Central memory CD4-positive, alpha-beta T cell (primary cell): ENCODE measurements at places on chromosomes 13 and 19.

GRCh38 chr13:110446575-110446890, 115.0 kb downstream of the RAB20 start:
- no peak for DNase-seq

DNA sequence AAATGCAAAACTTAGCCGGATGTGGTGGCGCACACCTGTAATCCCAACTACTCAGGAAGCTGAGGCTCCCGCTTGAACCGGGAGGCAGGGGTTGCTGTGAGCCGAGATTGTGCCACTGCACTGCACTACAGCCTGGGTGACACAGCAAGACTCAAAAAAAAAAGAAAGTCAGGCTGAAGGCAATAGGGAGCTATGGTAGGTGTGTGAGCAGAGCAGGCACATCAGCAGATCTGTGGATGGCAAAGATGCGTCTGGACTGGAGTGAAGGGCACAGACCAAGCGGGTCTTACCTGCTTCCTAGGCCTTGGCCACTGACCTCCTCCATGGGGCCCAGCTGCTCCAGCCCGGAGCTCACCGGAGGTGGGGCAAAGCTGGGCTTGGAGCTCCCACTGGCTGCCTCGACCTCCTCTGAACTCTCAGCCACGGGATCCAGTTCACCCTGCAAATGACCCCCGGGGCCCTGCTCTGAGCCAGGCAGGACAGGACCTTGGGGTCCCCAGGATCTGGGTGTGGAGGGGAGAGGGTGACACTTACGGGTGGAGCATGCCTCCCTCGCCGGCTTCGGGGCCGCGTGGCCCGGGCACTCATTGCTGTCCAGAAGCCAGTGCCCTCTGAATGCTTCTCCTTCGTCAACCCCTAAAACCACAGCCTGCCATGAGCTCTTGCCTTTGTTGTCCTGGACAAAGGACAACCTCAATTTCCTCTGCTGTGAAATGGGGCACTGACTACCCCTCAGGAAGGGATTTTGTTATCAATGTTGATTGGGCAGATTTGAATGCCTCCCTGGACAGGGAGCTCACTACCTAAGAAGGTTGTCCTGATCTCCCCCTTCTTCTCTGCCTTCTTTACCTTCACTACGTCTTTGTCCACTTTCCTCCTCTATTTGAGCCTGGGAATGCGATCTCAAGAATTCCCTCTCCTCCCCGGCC, 569 bp downstream of the USHBP1 start:
- DNase-seq, result no peak

- no peak for DNase-seq
Observed at GRCh38 chr13:97189928-97190327, 32.2 kb upstream of the MBNL2 start.

GRCh38 chr19:44685877-44686276, 13.1 kb upstream of the CEACAM16 start:
- DNase-seq, result no peak

DNA sequence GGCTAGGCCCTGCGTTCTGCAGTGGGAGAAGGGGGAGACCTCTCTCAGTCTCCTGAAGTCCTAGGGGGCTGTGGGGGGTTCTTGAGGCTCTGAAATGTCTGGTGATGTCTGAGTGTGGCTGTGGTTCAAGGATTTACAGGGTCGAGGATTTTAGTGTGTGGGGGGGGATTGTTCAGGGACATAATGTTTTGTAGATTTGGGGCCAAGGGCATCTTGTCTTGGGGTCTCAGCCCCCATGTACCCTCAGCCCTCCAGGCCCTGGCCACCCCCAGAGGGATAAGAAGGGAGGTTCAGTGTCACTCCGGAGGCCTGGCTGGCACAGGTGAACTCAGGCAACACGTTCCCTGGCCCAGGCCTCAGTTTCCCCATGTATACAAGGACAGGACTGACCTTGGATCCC, 2.4 kb upstream of the APC2 start:
- DNase-seq, result no peak

- DNase-seq, result no peak
Observed at GRCh38 chr19:45906221-45906620, 3.8 kb upstream of the MYPOP start.

- no peak for DNase-seq
Observed at GRCh38 chr13:33884531-33885220, 66.7 kb downstream of the RFC3 start.

- DNase-seq, result peak; percentile 66
Observed at GRCh38 chr19:48858984-48859710, 9.3 kb downstream of the PLEKHA4 start.

DNA sequence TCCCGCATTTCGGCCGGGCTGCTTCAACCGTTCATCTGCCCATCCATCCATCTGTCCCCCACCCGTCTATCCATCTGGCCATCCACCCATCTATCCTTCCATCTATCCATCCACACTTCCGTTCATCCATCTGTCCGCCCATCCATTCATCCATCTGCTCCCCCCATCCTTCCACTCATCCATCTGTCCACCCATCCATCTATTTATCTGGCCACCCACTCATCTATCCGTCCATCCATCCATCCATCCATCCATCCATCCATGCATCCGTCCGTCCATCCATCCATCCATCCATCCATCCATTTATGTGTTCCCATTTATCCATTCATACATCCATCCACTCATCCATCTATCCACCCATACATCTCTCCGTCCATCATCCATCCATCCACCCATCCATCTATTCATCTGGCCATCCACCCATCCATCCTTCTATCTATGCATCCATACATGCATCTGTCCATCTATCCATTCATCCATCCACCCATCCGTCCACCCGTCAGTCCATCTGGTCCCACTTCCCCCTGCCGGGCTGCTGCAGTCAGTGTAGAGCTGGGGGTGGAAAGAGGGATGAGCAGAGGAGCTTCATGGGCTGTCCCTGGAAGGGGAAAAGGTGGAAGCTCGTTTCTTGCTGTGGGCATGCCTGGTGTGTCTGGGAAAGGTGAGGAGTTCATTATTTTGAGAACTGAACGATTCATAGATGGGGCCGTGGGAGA, 722 bp downstream of the HSD11B1L start:
- no peak for DNase-seq

DNA sequence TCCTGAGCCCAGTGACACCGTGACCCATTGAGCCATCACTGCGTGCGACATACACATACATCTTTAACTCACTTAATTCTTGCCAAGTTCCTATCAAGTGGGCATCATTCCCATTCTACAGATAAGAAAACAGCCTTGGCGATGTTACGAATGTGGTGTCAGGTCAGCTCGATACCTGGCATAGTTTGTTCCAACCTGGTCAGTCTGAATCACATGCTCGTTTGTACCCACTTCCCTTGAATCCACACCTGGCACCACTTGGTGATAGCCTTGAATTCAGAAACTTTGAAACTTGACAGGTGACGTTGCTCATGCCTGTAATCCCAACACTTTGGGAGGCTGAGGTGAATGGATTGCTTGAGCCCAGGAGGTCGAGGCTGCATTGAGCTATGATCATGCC, 59.1 kb downstream of the SLC7A9 start:
- DNase-seq, result no peak

GRCh38 chr13:110616103-110617101, 1.1 kb downstream of the NAXD start:
- peak; percentile 16 for DNase-seq

GRCh38 chr13:109706015-109706715, 80.2 kb downstream of the IRS2 start:
- no peak for DNase-seq

- no peak for DNase-seq
Observed at GRCh38 chr13:85828094-85828684, 29.0 kb upstream of the SLITRK6 start.

- no peak for DNase-seq
Observed at GRCh38 chr19:408441-408901, 476 bp downstream of the C2CD4C start.

DNA sequence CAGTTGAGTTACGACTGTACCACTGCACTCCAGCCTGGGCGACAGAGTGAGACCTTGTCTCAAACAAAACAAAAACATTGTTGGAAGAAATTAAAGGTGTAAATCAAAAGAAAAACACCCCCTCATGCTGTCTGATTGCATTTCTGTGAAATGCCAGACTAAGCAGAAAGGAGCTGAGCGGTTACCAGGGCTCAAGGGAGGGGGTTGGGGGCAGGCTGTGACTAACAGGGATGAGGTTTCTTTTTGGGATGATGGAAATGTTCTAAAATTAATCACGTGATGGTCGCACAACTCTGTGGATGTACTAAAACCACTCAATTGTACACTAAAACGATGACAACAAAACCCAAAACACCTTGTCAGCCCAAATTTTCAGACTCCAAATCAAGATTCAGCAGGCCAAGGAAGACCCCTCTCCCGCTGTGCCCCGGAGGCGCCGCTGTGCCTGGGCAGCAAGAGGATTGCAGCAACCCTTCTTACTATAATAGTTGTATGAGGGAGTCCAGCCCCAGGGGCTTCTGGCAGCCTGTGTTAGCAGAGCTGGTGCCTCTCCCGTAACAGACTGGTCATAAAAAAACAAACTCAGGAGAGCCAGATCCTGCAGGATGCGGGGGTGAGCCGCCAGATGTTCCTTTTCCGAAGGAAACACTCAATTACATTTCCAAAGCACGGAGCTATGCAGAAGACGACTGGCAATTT, 20.9 kb downstream of the CAPS start:
- no peak for DNase-seq

DNA sequence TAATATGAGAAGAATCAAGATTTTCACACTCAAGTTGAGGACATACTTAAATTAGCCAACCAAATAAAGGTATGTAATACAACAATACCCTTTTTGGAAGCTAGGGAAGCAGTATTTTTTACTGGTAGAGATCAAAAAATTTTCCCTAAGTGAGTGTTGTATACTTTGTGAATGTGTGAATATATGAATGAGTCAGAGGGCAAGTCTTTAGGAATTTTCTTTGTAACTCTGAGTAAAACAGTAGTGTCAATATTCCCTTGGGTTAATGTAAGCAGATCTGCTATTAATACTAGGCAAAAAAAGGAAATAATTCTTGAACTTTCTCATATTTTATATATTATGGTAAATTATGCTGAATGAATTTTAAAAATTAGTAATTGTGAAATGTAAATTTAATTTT, 1161.8 kb upstream of the MIR17HG start:
- no peak for DNase-seq

- no peak for DNase-seq
Observed at GRCh38 chr13:35672611-35673010, 196.1 kb upstream of the MAB21L1 start.

DNA sequence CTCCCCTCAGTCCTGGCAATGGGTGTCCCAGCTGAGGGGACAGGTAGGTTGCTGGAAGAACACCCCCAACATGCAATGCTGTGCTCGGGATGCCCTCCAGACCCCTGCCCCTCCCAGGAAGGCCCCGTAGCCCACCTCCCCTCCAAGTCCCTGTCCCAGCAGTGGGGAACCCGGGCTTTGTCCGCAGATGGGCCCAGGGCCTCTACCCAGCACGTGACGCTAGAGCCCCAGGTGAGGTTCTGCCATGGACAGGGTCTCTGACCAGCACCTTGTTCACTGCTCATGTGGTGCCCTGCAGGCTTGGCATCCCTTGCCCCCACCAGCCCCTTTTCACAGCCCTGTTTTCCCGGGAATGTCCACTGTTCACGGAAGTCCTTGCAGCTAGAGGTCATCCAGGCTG, 220.0 kb upstream of the SGCG start:
- DNase-seq, result no peak

DNA sequence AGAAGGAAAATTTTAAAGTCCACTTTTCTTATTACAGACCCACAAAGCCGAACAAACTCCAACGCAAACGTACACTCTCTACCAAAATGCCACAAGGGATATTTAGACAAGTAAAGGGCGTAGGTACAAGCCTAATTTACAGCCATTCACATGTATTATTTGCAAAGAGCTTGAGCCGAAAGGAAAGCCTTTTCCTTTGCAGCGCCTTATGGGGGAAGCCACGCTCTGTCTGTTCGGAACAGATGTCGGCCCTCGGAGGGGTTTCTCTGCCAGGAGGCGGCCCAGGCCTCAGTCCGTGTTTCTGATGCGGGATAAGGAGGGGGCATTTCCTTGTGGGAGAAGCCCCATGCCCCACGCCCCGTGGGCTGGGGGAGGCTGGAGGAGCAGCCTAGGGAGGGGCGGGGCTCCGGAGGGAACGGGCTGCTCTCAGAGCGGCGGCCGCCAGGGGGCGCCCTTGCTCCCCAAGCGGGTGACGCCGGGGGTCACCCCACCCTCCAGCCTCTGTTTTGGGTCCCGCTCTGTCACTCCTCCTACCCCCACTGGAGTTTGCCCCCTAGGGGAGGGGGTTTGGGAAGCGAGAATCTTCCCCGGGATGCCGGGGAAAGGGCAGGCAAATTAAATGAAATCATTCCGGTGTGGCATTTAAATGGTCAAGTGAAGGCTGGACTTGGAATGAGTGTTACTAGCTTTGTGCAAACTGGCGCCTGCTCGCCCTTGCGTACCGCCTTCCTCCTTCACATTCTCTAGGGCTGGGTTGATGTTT, 2.9 kb downstream of the HTR2A start:
- DNase-seq, result peak; percentile 39

DNA sequence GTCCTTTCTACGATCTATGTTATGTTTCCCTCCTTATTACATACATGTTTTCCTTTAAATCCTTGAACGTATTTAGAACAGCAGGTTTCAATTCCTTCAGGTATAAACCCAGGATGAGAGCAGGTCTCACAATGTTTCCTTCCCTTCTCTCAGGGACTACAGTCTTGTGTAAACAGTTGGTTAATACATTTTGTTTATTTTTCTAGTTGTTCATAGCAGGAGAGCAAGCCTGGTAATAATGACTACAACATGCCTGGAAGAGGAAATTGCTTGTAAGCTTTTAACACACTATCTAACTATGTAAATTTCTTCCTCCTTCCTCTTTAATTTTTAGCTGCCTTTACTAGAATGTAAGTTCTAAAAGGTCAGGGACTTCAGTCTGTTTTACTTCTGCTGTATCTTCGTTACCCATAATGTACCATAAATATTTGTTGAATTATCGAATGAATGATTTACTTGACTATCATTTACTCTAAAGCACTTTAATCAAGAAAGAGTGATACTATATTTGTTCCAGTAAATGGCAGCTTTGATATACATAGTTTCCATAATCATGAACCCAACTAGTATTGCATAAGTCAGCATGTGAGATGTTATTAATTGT, 28.9 kb upstream of the TNFRSF19 start:
- no peak for DNase-seq

- no peak for DNase-seq
Observed at GRCh38 chr13:28409648-28410047, 85.3 kb downstream of the FLT1 start.

DNA sequence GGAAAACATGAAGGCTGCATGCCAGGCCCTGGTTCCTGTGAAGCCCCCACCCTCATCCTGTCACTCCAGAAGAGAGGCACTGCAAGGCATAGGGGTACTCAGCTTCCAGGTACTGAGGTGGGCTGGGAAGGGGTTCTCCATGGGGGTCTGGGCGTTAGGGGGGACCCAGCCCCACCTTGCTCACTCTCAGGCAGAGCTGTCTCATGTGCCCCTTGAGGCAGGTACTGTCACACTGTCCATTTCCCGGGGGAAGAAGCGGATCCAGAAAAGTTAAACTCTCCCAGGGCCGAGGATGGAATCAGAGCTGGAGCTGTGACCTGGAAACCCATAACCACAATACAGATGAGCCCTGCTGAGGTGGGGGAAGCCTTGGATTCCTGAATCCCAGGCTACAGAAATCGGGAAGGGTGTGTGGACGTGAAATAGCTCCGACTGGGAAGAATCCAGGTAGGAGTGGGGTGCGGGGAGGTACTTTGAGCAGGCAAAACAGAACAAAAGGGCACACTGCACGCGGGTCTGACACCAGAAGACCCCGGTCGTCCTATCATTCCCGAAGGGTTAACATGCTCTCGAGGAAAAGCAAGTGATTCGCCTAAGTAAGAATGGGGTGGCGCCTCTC, 540 bp upstream of the USE1 start:
- no peak for DNase-seq

GRCh38 chr19:17775245-17775927, 19.6 kb upstream of the B3GNT3 start:
- no peak for DNase-seq

- no peak for DNase-seq
Observed at GRCh38 chr19:44587963-44588770, 25.2 kb upstream of the IGSF23 start.
